Mesenteric fat pad (tissue), 1 donor: ENCODE measurements at places on chromosomes 13 and 19. TPM values are rescaled to one million over a fixed set of nuclear protein-coding genes. Genes with fewer than 3 reads are reported as not detected.

MYH14 gene
- total RNA-seq, result 26.4 TPM

GRCh38 chr13:106700439-106700838 is 132.5 kb upstream of the ARGLU1 start:
- DNase-seq, result no peak

DNA sequence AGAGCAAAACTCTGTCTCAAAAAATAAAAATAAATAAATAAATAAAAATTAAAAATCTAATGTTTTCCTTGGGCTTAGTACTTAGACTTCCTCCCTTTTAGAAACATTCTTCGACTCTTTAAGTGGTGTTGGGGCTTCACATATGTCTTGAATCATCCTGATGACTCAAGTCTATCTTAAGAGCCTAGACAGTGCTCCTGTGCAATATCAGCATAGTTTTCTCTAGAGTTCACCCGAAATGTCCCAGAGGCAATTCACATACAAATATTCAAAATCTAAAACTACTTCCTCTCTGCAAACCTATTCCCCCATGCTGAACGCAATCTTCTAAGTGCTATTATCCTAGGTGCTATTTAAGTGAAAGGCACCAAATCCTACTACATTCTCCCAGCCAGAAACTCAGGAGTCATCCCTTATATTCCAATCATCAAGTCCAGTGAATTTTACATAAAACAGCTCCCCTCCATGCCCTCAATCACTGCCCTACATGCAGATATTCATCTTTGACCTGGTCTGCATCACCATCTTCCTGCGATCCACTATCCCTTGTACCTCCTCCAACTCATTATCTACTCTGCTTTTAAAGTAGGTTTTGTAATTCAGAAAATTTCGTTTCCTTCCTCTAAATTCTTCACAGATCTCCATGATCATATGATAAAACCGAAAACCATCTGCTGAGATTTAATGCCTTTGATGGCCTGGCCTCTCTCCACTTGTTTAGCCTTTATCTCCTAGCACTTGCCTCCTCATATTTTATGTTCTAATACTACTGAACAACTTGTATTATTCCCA is 102.7 kb downstream of the ELF1 start:
- no peak for DNase-seq

- DNase-seq, result no peak
These were observed 450.9 kb upstream of the GPC6 start for GRCh38 chr13:92775658-92776057.

- peak; percentile 79 for DNase-seq
These were observed 34.3 kb downstream of the RASA3 start for GRCh38 chr13:114097893-114098688.

ANGPTL4 gene
- total RNA-seq, result 753 TPM

DNA sequence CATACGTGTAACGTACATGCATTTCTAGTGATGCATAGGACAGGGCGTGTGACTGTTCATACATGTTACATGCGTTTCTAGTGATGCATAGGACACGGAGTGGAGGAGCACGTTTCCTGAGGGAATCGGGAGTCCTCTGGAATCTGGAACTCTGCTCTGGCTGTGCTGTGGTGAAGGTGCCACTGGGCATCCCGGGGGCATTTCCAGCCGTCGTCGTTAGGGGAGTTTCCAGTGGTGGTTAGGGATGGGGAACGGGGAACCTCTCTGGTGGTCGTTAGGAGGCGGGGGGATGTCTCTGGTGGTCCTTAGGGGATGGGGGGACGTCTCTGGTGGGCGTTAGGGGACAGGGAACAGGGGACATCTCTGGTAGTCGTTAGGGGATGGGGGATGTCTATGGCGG is 209.6 kb upstream of the SOX1 start:
- DNase-seq, result no peak

- no peak for DNase-seq
These were observed 7.5 kb downstream of the ELAVL1 start for GRCh38 chr19:7997809-7998480.

RUBCNL gene
- total RNA-seq, result 6.7 TPM

DNA sequence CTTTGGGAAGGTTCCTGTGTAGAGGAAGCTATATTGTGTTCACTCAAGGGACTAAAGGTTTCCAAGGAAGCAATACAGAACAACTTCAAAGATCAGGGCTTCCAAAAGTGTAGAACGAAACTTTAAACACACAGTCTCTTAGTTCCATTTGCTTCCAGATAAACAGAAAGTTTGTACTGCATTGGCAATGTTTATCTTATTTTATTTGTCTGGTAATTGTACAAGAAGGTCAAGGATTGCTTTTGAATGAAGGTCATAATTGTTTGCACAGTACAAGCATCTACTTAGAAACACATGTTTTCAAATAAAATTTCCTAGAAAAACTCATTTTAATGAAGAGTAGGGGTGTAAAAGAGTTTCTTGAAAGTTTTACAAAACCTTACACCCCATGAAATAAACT is 712.7 kb upstream of the SGCG start:
- no peak for DNase-seq

GRCh38 chr13:55091172-55091571 is 2049.5 kb upstream of the PRR20A start:
- DNase-seq, result no peak

DBP gene
- 1.4 TPM for total RNA-seq

GRCh38 chr19:36668646-36669045 is 2.0 kb upstream of the ZNF461 start:
- no peak for DNase-seq

- DNase-seq, result no peak
These were observed 60.9 kb downstream of the STARD13 start for GRCh38 chr13:33224686-33225085.

DNA sequence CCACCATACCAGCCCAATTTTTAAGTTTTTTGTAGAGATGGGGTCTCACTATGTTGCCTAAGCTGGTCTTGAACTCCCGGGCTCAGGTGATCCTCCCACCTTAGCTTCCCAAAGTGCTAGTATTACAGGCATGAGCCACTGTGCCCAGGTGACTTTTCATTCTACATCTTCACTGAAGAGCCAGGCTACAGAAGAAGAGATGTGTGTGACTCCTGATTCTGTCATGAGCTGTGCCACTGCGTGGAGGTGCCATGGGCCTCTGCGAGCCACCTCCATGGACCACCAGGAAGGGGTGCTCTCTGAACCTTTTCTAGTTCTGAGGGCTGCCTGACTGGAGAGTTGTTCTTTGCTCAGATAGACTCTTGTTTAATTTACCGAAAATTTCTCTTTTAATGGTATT is 56.6 kb upstream of the RANBP3 start:
- DNase-seq, result peak; percentile 41

- no peak for DNase-seq
These were observed 31.6 kb upstream of the USP12 start for GRCh38 chr13:27203186-27203585.

DNA sequence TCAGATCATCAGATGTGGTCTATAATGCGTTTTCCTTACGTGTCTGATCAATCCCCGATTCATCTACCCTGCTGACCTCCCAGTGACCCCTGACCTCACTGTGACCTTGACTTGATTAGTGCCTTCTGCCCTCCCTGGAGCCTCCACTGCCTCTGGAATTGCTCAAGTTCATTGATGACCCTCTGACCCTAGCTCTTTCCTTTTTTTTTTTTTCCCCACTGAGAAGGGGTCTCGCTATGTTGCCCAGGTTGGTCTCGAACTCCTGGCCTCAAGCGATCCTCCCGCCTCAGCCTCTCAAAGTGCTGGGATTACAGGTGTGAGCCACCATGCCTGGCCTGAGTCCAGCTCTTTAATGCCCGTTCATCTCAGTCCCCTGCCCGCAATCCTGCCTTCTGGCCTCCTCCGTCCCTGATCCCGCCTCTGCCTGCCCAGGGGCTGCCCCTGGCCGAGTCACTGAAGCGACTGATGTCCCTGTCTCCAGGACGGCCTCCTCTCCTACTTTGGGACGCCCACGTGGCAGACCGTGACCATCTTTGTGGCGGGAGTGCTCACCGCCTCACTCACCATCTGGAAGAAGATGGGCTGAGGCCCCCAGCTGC is 4.0 kb upstream of the FTL start:
- DNase-seq, result no peak

RFXAP gene
- 4.0 TPM for total RNA-seq

DNA sequence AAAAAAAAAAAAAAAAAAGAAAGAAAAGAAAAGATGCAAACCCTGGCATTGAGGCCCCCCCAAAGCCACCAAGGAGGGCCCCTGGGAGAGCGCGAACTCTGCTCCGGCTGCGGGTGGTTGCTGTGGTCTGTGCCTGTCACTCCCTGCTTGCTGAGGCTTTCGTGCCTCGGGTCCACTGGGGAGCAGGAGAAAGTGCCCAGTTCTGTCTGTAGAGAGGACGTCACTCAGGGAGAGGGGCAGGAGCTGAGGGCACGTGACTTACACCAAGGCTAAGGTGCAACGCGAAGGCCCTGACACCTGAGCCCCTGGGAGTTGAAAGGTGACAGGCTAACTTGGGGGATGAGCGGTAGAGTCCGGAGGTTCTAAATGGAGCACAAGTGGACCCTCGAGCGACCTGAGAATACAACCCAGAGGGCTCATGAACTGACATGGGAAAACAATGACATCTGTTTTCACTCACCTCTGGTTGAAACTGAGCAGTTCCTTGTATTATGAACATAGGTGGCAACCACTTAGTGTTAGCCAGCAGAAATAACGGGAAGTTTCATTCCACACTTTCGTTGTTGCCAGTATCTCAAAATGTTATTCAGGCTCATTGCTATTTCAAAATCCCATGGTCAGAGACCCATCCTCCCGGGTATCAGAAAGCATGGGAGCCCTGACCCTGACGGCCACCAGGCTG is 69.2 kb upstream of the TM9SF2 start:
- no peak for DNase-seq

GRIK5 gene
- total RNA-seq, result 0.80 TPM

PDE4C gene
- not detected for total RNA-seq

DNA sequence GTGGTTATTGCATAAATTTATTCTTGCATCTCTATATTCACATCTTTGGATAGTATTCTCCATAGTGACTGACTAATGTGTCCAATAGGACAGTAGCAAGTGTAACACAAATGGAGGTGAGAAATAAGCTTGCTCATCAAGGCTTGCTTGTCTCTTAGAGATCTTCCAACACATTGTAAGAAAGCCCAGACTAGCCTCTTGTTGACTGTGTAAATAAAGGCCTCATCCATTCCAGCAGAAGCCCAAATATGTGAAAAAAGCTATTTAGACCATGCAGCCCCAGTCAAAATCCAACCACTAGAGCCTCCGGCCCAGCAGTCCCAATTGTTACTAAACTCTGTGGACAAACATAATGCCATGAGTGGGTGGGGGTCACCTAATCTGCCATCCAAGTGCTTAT is 2.7 kb upstream of the ZNF615 start:
- DNase-seq, result no peak

DNA sequence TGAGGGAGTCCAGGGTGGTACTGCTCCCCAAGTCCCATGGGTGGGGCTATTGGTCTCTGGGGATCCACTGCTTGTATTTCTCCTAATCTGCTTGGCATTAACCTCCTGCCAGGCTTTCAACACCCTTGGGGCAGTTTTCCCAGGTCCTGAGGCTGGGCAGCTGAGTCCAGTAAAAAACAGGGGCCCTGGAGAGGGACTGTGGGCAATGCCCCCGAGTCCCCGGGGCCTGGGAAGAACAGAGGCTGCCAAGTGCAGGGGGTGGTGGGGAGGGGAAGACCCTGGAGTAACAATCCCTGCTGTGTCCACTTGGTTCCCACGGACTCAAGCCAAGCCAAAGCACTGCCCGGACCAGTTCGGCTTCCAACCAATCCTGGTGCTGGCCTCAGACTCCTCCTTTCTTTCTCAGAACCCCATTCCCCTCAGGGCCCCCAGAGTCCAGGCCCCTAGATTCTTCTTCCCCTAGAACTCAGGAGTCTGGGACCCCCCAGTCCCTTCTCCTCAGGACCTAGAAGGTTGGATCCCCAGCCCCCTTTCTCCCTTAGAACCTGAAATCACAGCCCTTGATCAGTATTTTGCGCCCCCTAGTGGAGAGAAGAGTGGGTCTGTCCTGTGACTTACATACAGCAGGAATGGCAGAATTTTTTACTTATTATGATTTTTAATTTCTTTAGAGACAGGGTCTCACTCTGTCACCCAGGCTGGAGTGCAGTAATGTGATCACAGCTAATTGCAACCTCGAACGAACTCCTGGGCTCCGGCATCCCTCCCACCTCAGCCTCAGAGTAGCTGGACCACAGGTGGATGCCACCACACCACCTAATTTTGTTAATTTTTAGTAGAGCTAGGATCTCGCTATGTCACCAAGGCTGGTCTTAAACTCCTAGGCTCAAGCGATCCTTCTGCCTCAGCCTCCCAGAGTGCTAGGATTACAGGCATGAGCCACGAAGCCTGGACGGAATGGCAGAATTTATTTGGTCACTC is 3.7 kb upstream of the CLPTM1 start:
- no peak for DNase-seq

DAND5 gene
- not detected for total RNA-seq

DNA sequence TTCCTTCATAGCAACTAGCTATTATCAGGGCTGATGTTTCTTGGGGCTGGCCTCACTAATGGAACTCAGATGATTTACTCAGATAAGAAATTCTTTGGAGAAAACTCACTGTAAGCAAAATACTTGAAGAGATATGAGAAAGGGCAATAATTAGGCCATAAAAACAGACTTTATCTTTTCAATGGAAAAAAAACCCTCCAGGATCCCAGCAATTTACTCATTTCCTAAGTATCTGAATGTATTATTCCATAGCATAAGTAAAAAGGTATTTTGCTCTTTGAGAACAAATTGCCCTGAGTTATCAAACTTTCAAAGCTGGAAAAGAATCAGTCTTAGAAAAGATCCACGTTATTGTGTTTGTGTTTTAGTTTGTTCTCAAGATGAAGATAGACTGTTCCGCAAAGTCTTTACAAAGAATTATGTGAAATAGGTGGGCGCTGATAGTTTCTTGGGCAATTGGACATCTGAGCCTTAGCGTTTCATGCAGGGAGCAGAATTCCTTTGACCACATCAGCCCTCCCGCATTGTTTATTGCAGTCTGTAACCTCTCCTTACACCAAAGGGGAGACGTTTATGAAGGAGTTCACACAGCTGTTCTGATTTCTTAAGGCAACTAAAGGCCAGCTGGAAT is 29.1 kb upstream of the CSNK1A1L start:
- no peak for DNase-seq

LYL1 gene
- total RNA-seq, result 11.5 TPM

GRCh38 chr13:114067381-114067885 is 65.0 kb downstream of the RASA3 start:
- no peak for DNase-seq

GRCh38 chr13:111868716-111869115 is 198.2 kb upstream of the SOX1 start:
- no peak for DNase-seq

DLL3 gene
- total RNA-seq, result not detected

GRCh38 chr13:94656766-94657165 is 55.1 kb downstream of the GPR180 start:
- no peak for DNase-seq

KLK10 gene
- total RNA-seq, result not detected

ZNF135 gene
- 3.5 TPM for total RNA-seq
